ENCODE measurements at places on chromosomes 1 and 21. TPM values are rescaled to one million over a fixed set of nuclear protein-coding genes. Genes with fewer than 3 reads are reported as not detected.

Gene DISP3
- 6.2 TPM for total RNA-seq

Gene ZBTB18
- total RNA-seq = 28.8 TPM

Gene RCAN3
- 32.5 TPM for total RNA-seq

Gene PROX1
- 73.9 TPM for total RNA-seq

Gene NEGR1
- total RNA-seq = 1.6 TPM
